ENCODE measurements at places on chromosomes 13 and 19. TPM values are rescaled to one million over a fixed set of nuclear protein-coding genes. Genes with fewer than 3 reads are reported as not detected.

DNA sequence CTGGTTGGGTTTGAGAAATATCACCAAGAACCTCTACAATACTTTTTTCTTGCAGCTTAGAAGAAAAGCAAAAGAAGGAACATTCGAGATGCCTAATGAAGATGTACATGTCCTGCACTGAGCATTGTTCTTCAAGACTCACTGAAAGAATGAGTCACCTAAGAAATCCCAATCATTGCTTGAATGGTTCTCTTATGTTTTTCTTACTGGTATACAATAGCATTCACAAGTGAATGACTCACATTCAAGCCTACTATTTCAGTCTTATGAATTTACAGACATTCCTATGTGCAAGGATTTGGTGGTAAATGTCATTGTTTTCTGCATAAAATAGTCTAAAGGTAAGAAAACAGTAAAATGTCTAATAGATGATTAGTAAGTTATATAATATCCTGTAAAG is 594.6 kb downstream of the PCDH9 start:
- ATAC-seq: no peak

Gene UBE2L5
- total RNA-seq: not detected

DNA sequence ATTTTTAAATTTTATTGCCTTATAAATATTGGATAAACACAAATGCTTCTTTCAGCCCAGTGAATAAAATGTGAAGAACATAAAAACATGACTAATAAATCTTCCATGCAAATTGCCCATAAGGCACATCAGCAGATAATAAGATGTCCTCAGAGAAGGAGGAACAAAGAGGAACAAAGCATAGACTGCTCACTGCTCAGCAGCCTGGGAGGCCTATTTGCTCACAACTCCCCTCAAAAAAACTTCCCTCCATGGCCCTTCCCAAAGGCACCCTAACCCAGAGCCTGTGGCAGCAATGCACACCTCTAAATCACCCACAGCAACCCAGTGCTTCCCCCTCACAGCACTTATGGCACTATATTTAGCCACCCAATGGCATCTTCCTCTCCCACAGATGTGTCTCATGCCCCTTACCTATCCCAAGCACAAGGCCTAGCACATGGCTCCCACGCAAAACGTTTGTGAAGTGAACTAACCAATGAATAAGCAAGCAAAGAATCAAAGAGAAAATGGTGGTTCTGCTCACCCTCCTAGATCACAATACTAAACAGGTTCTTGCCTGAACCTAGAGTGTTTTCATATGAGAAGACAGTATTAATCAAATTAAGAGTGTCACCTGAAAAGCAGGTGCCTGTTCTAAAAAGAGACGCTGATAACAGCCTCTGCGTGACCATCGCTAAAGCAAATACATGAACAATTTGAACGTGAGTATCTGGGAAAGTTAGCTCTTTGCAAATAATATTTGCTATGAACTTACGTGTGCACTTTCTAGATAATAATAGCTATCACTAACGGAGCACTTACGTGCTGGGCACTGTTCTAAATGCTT is 96.9 kb downstream of the TBC1D4 start:
- ATAC-seq: peak; percentile 64

- ATAC-seq: no peak
Observed at GRCh38 chr13:101383595-101383994, 32.7 kb downstream of the NALCN start.

Gene ADGRE1
- not detected for total RNA-seq

Gene SLC17A7
- 0.79 TPM for total RNA-seq

Gene ZBTB32
- 0.69 TPM for total RNA-seq

GRCh38 chr19:20247016-20247683 is 80.1 kb downstream of the ZNF486 start:
- ATAC-seq: no peak

GRCh38 chr13:86155756-86156155 is 356.5 kb upstream of the SLITRK6 start:
- ATAC-seq: no peak

DNA sequence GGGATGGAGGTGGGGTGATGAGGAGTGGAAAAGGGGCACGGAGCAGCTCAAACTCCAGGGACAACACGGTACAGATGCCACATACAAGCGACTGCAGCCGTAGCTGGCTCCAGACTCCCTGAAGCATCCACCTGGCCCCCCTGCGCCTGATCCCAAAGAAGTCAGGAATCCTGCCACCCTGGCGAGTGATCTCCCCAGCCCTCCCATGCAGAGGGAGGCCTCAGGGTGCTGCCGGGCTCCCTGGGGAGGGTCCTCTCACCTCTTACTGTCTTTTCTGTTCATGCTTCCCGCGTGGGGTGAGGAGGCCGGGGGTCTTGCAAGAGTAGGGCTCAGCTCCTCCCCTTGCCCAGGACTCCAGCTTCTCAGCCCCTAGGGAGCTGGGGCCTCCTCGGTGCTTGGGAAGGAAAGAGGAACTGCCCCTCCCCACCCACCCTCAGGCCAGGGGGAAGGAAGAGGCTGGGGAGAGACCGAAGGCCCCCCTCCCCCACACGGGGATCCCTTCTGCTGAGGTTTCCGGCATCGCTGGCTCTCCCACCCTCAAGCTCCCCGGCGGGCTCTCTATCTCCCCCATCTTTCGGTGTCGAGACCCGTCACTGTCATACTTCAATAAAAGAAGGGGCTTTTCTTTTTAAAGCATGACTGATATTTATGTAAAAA is at the start of gene RASGRP4:
Gene RASGRP4 (minus strand): TSS at position 410 of the 657 bp plus-strand sequence. CDS start 128 bp downstream, at position 282.
- ATAC-seq: no peak

DNA sequence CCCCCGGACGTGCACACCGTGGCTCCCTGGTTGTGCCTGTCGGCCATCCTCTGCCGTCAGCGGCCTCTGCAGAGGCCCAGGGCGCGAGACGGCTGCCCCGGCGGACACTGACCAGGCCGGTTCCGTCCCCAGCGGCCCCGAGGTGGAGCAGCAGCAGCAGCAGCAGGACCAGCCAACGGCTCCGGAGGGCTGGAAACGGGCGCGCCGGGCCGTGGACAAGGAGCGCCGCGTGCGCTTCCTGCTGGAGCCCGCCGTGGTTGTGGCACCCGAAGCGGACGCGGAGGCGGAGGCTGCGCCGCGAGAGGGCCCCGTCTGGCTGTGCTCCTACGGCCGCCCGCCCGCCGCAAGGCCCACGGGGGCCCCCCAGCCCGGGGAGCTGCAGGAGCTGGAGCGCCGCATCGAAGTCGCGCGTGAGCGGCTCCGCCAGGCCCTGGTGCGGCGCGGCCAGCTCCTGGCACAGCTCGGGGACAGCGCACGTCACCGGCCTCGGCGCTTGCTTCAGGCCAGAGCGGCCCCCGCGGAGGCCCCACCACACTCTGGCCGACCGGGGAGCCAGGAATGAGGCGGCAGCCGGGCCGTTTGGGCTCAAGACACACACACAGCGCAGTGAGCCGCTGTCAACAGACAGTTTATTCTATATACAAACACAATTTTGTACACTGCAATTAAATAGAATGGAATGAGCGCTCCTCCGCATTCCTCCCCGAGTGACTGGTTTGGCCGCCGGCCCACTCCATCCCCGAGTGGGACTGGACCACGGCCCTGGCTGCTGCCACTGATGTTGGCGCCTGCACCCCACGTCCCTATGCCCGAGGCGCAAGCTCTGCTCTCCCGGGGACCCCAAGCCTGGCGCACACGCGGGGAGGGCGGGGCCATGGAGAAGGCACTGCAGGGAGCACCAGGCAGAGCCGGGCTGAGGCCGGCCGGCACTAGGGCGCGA is 9.1 kb downstream of the GRIN3B start:
- ATAC-seq: peak; percentile 1

- ATAC-seq: no peak
Observed at GRCh38 chr13:31122143-31122542, 39.6 kb downstream of the HSPH1 start.

DNA sequence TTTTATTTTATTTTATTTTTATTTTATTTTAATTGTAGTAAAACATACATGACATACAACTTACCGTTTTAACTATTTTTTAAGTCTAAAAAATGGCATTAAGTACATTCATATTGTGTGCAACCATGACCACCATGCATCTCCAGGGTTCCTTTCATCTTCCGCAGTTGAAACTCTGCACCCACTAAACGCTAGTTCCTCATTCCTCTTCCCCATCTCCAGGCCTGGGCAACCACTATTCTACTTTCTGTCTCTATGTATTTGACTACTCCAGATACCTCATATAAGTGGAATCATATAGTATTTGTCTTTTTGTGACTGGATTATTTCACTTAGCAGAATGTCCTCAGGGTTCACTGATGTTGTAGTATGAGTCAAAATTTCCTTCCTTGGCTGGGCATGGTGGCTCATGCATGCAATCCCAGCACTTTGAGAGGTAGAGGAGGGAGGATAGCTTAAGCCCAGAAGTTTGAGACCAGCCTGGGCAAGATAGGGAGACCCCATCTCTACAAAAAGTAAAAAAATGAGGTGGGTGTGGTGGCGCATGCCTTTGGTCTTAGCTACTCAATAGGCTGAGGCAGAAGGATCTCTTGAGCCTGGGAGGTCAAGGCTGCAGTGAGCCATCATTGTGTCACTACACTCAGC is 55.7 kb upstream of the ZNF507 start:
- no peak for ATAC-seq

- ATAC-seq: no peak
Observed at GRCh38 chr19:50972795-50973376, 3.5 kb upstream of the KLK6 start.

GRCh38 chr19:35883882-35884281 is 15.5 kb downstream of the APLP1 start:
- no peak for ATAC-seq

Gene ZNF547
- 6.9 TPM for total RNA-seq

Gene OR10H1
- 0.21 TPM for total RNA-seq

GRCh38 chr13:34189946-34190345 is 372.0 kb downstream of the RFC3 start:
- ATAC-seq: no peak

DNA sequence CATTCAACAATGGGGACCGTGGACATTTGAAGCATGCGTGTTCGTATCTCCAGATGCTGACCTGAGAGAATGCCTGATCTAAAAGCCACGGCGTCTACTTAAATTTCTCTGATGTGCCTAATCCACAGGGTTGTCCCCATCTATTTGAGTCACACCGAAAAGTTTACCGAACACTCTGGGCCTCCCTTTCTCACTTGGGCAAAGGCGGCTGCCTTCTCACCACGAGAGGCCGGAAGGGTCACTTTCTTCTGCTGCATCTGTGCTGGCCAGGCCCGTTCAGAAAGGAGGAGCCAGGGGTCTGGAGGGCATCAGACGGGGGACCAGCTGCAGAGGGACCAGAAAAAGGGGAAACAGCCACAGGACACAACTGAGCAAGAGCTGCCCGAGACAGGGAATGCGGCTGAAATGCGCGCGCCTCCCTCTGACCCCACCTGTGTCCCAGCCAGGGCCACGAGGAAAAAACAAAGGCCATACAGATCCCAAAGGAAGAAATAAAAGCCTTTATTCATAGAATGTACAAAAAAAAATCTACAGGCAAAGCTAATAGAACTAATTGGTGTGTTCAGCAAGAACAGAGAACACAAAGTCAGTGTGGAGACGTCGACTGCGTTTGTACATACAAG is 71.3 kb upstream of the C13orf46 start:
- no peak for ATAC-seq

DNA sequence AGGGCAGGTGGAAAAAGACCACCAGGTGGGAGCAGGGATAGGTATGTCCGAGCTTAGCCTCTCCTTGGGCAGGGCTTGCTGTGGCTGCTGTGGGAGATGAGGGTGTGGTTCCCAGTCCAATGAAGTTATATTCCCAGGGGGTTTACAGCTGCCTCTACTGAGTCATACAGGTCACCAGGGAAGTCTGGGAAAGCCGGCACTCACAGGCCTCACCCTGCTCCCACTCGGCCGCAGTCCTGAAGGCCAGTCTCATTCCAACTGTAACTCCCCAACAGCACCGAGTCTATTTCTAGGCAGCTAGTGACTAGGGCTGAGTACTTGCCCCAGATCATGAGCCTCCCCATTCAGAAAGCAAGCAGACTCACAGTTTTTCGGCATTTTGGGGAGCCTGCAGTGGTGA is 77.1 kb downstream of the FNDC3A start:
- ATAC-seq: no peak

Gene KLK4
- total RNA-seq: 0.38 TPM

DNA sequence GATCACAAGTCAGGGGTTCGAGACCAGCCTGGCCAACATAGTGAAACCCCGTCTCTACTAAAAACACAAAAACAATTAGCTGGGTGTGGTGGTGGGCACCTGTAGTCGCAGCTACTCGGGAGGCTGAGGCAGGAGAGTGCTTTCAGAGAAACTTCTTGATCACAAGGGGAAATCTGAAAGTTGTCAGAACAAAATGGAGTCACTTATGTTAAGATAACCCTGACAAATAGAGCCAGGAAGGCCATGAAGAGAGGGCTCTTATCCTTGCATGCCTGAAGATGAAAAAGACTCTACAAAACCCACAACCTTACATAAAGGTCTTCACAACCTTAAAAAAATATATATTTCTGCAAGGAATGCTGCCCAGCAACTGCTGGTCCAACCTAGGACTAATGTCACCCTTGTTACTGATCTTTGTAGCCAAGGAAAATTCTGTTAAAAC is 1.2 kb downstream of the CARD8 start:
- ATAC-seq: no peak

Gene ZNF135
- total RNA-seq: 1.1 TPM

Gene S1PR4
- not detected for total RNA-seq

DNA sequence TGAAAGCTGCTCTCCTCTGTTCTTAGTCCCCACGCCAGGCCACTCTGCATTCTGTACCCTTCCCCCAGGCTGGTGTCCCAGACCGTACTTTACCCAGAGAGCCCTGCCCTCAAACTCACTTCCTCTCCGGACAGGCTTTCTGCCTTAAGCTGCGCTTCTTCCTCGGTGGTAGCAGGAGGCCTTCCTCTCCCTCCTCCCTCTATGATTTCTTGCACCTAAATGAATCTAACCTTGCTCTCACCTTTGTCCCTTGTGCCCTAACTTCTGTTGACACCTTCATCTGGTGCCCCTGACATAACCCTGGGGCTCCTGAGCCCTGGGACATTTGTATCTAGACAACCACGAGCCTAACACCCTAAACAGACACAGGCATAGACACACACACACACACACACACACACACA is 29.6 kb upstream of the CEACAM21 start:
- ATAC-seq: no peak

GRCh38 chr19:18284712-18285360 is 3.4 kb upstream of the JUND start:
- no peak for ATAC-seq

Gene SPACA4
- total RNA-seq: 0.27 TPM

Gene KISS1R
- 2.0 TPM for total RNA-seq

DNA sequence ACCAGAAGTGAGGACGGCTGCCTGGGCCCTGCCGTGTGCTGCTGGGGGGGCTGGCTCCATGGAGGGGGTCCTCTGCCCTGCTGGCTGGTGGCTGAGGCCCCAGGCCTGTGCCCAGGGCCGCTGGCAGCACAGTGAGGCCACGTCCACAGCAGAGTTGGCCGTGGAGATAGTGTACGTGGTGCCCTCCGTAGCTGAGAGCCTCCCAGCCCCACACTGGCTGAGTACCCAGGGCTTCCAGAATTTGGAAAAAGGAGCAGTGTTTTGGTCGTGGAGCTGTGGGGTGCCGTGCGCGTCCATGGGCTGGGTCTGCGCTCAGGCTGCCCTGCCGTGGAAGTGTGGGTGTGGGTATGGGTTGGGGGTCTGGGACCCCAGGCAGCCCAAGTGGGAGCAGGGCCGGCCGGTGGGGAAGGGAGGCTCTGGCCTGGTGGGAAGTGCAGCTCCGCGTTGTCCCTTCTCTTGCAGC is 5.9 kb downstream of the PTBP1 start:
- no peak for ATAC-seq

- peak; percentile 64 for ATAC-seq
Observed at GRCh38 chr19:38173291-38174041, 50.6 kb downstream of the DPF1 start.

Gene PPM1N
- total RNA-seq: 0.59 TPM

GRCh38 chr19:50717026-50717723 is 2.4 kb downstream of the SHANK1 start:
- ATAC-seq: no peak
